ENCODE measurements at places on chromosomes 16 and 17.

DNA sequence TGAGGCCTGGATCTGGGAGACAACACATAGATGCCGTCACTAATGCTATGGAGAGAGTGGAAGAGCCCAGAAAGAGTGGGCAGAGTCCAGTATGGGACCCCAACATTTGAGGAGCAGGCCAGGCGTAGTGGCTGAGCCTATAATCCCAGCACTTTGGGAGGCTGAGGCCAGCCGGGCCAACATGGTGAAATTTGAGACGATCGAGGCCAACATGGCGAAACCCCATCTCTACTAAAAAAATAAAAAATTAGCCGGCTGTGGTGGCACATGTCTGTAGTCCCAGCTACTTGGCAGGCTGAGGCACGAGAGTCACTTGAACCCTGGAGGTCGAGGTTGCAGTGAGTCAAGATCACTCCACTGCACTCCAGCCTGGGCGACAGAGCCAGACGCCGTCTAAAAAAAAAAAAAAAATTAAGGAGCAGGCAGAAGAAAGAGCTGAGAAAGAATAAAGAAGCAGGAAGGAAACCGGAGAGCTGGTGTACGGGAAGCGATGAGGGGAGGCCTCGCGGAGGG is 6.0 kb upstream of the DNAI2 start:
- DNase-seq = no peak

DNA sequence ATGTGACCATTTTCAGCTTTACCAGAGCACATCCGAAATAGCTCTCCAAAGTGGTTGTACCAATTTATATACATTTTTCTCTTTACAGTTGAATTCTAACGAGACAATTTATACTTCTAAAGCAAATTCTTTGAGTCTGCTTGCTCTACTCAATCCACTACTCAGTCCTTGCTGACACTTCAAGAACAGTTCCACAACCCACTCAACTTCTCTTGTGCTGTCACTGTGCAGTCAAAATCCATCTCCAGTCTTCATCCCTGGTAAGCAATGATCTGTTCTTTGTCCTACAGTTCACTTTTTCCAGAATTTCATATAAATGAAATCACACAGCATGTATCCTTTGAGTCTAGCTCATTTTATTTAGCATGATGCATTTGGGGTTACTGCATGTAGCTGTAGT is 30.6 kb downstream of the NETO2 start:
- no peak for DNase-seq

GRCh38 chr16:49738832-49739231 is 117.1 kb downstream of the ZNF423 start:
- no peak for DNase-seq

GRCh38 chr17:51351890-51352289 is 91.5 kb downstream of the UTP18 start:
- DNase-seq = no peak

- DNase-seq = no peak
Observed at GRCh38 chr16:12498077-12498476, 305.6 kb downstream of the CPPED1 start.

DNA sequence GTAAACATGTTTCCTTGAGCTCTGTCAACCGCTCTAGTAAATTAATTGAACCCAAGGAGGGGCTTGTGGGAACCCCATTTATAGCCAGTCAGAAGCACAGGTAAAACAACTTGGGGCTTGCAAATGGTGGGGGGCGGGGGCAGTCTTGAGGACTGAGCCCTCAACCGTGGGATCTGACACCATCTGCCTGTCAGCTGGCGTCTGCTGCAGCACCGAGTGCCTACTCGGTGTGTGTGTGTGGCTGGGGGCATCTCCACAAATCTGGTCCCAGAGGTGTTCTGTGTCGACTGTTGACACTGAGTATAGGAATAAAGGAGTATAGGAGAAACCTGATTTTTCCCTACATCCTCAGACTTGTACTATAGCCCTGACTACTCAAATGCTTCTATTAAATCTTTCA is 20.6 kb downstream of the CREBBP start:
- no peak for DNase-seq

- DNase-seq = no peak
Observed at GRCh38 chr17:81436294-81436849, 41.1 kb downstream of the BAHCC1 start.

DNA sequence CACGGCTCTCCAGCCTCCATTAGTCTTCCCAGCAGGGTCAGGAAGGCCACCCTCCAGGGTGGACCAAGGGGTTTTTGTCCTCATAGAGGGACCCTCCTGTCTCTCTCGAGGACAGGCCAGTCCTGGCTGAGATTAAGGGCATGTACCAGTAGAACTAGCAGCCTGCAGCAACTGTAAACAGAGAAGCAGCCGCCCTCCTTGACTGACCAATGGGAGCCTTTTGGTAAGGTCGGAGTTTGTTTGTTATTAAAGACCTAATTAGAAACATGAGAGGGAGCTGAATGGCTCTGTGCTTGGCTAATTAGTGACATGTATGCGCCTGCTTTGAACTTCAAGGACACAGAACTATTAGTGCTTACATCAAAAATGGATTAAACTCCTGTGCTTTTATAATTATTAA is 80.0 kb downstream of the CCDC182 start:
- no peak for DNase-seq

Measured in NCI-H1048 (cell line).